ENCODE measurements at places on chromosomes 7 and 10. TPM values are rescaled to one million over a fixed set of nuclear protein-coding genes. Genes with fewer than 3 reads are reported as not detected.

DNA sequence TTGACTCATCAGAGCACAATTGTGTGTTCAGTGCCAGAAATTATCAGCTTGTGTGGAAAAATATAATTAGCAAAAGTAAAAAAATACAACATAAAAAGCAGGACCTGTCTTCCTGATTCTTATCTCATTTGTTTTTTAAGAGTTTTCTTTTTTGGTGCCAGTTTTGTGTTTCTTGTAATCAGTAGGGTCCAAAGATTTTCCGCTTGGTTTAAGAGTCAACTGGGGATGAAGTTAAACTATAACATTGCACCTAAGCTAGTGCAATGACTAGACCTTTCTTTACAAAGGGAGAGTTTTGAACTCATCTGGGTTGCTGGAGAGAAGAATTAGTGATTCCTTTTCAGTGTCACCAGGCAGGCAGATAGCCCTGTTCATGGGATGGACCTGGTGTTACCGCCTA lies 113.4 kb downstream of the PLPP4 start:
- no peak for DNase-seq
- no peaks in the 10 kb centered on the region for H3K27me3 ChIP-seq
- no peak overlapping the region for H3K4me3 ChIP-seq
- no peak overlapping the region for H3K27ac ChIP-seq
- H3K4me1 ChIP-seq: no peaks in the 10 kb centered on the region
- no peaks in the 10 kb centered on the region for H3K36me3 ChIP-seq

DNA sequence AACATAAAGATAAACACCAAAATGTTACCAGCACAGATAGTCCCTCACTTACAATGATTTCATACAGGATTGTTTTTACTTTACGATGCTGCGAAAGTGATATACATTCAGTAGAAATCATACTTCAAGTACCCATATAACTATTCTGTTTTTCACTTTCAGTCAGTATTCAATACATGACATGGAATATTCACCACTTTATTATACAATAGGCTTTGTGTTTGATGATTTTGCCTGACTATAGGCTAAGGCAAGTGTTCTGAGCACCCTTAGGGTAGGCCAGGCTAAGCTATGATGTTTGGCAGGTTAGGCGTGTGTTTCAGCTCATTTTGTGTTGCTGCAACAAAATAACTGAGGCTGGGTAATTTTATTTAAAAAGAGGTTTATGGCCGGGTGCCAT lies 155.0 kb downstream of the RTKN2 start:
- DNase-seq: no peak
- H3K4me1 ChIP-seq: no peaks in the 10 kb centered on the region
- H3K36me3 ChIP-seq: no peaks in the 10 kb centered on the region
- H3K27ac ChIP-seq: no peak overlapping the region

DNA sequence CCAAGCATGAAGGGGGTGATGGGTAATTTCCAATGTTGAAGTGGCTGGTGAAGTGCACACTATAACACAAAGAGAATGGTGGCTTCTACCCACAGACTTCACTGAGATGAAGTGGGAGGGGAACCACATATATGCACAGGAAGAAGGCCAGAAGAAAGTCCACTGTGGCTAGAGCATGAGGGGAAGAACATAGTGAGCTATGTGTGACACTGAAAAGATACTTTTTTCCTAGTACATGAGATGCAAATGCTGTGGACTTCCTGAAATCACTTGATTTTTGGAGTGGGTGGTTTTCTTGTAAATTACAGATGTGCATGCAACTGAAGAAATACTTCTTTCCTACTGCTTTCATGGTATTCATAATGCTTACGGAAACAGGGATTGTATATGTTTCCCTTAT lies 115.6 kb upstream of the PHYHIPL start:
- H3K27me3 ChIP-seq: no peaks in the 10 kb centered on the region
- DNase-seq: no peak
- no peaks in the 10 kb centered on the region for H3K36me3 ChIP-seq
- H3K4me3 ChIP-seq: no peak overlapping the region
- H3K4me1 ChIP-seq: peaks cover 2% of the 10 kb centered on the region

- no peaks in the 10 kb centered on the region for H3K27me3 ChIP-seq
- no peaks in the 10 kb centered on the region for H3K36me3 ChIP-seq
- no peak overlapping the region for H3K4me3 ChIP-seq
- DNase-seq: no peak
Observed at GRCh38 chr7:81013083-81013817, 94.4 kb upstream of the SEMA3C start.

DNA sequence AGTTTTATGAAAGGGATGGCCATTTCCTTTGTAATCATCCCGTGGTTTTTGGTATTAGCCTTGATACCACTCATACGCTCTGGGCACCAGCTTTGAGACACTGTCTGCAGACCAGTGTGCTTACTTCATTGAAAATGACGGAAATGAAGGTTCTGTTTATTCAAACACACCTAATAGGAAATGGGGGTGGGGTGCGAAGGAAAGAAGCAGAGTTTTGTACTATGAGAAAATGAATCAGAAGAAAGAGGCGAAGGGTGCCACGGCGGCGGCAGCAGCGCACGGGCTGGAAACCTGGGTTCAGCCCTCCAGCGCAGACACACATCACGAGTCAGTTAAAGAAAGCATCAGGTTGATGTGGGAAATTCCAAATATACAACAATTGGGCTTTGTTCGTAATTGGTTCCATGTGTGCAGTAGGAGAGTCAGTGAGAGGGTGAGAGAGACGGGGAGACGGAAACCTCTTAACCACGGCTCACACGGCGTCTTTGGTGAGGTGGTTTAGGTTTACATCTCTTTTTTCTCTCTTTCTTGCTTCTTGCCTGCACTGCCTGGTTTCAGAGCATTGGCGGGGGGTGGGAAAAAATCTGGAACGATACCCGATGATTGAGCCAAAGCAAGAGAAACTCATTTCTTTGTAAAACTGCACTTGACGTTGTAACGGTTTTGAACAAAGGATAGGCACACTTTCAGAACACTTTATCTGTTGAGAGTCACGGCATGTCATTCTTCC lies 321.2 kb downstream of the FRMD4A start:
- H3K27me3 ChIP-seq: no peaks in the 10 kb centered on the region
- DNase-seq: no peak
- H3K27ac ChIP-seq: peak overlapping the region; percentile 2
- peak overlapping the region; percentile 29 for H3K4me3 ChIP-seq
- peaks cover 11% of the 10 kb centered on the region for H3K4me1 ChIP-seq

DNA sequence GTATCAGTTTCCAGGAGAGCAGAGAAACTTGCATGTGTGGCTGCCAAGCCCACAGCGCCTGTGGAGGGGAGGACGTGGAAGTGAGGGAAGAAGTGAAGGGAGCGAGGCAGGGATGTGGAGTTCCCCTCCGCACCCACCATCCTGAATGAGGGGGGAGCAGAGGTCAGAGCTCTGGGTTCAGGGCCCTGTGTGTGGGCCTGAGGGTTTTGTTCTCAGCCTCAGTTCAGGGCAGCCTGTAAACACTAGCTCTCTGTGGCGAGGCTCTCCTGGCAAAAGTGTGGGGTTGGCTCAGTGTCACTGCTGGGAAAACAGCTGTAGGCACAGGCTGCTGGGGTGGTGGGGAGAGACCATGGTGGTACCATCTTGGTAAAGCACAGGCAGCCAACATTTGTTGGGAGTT lies 108.4 kb downstream of the C10orf105 start:
- no peaks in the 10 kb centered on the region for H3K27me3 ChIP-seq
- H3K36me3 ChIP-seq: no peaks in the 10 kb centered on the region
- DNase-seq: no peak
- H3K27ac ChIP-seq: no peak overlapping the region
- H3K4me1 ChIP-seq: peaks cover 4% of the 10 kb centered on the region
- no peak overlapping the region for H3K4me3 ChIP-seq

Gene HOXA4
- not detected for total RNA-seq

Gene GPR158
- 0.33 TPM for total RNA-seq
